ENCODE measurements at places on chromosomes 5 and 9.

- DNase-seq: no peak
Observed at GRCh38 chr5:88656221-88656950, 226.6 kb downstream of the MEF2C start.

DNA sequence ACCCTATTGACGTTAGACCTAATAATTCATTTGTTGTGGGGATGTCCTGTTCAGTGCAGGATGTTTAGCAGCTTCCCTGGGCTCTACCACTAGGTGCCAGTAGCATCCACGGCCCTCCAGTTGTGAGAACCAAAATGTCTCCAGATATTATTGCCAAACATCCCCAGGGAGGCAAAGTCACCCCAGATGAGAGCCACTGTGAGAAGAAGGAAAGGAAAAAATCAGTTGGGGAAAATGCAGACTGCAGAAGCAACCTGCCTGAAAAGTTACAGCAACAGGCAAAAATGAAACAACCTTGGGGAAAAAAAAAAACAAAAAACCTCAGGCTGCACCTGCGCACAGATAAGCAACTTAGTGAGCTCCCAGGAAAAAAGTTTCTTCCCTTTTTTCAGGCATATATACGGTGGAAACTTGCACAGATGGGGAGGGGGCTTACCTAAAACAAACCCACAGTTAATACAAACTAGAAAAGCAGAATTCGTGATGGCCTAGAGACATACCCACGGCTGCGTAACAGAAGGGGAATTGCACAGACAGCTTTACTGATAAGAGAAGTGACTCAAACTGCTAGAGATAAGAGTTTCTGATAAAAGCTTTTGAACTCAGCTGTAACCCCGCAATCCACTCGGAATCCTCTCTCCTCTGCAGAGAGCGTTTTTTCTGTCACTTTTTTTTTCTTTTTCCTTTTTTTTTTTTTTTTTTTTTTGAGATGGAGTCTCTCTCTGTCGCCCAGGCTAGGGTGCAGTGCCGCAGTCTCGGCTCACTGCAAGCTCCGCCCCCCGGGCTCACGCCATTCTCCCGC lies 29.8 kb upstream of the FBP1 start:
- DNase-seq: peak; percentile 81

DNA sequence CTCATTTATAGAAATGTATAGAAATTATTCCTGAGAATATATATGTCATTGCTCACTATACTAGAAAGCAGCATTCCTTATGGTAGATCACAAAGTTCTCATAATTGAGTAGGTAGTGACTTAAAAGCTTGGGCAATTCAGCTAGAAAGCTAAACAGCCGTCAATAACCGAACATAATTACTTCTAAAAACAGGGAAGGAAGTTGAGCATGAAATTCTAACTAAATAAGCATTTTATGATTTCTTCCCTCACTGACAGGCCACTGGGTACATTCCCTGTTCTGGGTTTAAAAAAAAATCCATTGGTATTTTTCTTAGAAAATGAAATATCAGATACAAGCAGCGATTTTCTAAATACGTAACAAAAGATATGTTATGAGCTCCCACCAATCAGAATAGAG lies 91.1 kb upstream of the DAB2 start:
- DNase-seq: no peak

- DNase-seq: peak; percentile 47
Observed at GRCh38 chr5:135426102-135427082, 20.8 kb downstream of the DCANP1 start.

- DNase-seq: peak; percentile 64
Observed at GRCh38 chr9:112348257-112349007, 15.0 kb upstream of the PTBP3 start.

DNA sequence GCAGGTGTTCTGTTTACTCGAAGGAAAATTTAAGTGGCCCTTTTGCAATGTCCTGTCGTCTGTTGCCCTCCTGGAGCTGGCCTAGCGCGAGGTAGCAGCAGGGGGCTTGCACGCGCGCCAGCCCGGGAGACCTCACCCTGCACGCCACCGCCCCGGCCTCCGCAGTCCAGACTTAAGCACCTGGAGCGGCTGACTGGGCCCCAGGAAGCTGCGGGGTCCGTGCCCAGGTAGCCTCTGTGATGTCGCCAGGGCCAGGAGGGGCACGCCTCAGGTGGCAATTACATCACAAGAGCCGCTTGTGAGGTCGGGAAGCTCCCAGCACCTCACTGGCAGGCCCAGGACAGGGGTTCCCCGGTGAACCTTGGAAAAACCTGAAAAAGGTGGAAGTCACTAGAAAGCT lies at the start of gene SAXO1:
Gene SAXO1 (minus strand): TSS at position 195 of the 400 bp plus-strand sequence. CDS start 301 bp downstream, outside the sequence.
- no peak for DNase-seq

DNA sequence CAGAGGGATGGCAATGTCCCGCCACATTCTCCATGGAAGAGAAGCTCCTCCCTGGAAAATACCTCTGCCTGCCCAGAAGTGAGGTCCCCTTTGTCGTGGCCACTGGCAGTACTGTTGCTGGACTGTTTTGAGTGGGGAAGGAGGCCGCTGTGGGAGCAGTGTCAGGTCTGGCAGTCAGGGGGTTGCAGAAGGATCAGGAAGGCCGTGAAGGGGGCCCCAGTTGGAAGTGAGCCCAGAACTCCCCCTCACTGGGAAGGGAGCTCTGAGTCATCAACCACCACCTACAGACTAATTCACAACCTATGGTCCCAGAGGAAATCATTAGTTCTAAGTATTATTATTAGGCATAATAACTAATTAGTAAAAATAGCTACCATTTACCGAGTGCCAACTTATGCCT lies 200.4 kb downstream of the TTLL11 start:
- no peak for DNase-seq

DNA sequence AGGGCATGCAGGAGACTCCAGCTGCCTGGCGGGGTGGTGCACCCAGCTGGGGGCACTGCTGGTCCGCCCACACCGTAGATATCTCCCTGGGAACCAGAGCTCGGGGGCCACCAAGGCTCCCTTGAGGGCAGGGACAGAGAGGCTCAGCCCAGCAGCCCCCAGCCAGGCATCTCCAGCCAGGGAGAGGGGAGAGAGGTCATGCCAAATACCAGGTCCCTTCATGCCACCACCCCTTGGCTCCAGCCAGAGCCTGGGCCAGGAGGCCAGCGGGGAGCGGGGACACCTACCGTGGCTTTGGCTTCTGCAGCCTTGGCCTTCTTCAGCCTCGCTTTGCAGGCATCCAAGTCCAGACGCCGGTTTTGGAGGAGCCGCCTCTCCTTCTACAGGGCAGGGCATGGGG lies 14.0 kb downstream of the SH3GLB2 start:
- no peak for DNase-seq

GRCh38 chr9:13716601-13717321 lies 437.3 kb upstream of the MPDZ start:
- no peak for DNase-seq

DNA sequence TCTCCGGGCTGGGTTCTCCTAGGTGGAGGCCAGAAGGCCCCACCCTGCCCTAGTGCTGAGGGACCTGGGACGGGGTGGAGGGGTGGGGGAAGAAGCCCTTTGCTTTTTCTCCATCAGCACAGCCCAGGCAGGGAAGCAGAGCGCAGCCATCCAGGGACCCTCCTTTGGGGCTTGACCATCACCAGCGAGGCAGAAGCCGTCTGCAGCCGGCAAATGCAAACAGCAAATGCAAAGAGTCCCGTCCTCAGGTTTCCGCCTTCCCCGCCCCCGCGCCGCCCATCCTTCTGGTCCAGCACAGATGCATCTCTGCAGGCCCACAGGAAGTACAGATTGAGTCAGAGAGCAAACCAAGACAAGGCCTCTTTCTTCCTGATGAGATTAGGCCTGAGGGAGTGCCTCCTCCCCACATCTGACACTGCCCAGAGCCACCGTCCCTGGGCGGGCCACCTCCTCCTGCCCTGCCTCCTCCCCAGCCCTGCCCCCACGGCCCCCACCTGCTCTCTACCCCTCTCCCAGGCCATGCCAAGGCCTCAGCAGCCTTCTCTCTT lies 23.4 kb downstream of the CORO2A start:
- DNase-seq: no peak

DNA sequence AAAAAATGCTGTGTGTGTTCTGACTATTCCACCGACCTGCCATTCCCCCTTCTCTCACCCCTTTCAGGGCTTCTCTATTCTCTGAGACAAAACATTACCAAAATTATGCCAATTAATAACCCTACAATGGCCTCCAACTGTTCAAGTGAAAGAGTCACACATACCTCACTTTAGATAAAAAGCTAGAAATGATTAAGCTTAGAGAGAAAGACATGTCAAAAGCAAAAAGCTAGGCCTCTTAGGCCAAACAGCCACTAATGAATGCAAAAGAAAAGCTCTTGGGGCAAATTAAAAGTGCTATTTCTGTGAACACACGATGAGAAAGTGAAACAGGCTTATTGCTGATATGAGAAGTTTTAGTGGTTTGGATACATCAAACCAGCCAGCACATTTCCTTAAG lies 279.6 kb upstream of the GRAMD2B start:
- DNase-seq: no peak

DNA sequence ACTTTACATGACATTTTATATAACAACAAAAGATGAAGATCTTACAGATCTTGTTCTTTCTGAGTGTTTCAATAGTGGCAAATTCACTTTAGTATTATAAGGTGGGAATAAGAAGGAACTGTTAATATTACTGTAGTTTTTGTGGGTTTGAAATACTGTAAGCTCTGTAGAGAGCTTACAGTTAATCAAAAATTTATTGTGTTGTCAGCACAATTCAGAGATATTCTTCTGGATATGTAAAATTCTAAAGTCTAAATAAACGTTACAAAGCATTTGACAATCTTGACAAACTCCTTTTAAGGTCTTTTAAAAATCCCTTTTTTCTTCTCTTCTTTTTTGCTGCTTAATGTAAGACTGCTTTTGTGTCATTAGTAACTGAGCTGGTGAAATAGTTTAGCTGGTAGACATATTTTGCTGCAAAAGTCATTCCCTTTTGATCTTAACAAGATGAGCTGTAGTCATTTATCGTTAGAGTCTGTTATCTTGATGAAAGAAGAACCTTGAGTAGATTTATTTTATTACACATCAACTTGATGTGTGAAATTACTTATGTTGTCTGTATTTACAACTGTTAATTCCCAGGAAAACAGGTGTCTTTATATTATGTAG lies 186.0 kb downstream of the WDR70 start:
- DNase-seq: no peak

GRCh38 chr5:154220625-154221024 lies 30.1 kb downstream of the GALNT10 start:
- peak; percentile 79 for DNase-seq

DNA sequence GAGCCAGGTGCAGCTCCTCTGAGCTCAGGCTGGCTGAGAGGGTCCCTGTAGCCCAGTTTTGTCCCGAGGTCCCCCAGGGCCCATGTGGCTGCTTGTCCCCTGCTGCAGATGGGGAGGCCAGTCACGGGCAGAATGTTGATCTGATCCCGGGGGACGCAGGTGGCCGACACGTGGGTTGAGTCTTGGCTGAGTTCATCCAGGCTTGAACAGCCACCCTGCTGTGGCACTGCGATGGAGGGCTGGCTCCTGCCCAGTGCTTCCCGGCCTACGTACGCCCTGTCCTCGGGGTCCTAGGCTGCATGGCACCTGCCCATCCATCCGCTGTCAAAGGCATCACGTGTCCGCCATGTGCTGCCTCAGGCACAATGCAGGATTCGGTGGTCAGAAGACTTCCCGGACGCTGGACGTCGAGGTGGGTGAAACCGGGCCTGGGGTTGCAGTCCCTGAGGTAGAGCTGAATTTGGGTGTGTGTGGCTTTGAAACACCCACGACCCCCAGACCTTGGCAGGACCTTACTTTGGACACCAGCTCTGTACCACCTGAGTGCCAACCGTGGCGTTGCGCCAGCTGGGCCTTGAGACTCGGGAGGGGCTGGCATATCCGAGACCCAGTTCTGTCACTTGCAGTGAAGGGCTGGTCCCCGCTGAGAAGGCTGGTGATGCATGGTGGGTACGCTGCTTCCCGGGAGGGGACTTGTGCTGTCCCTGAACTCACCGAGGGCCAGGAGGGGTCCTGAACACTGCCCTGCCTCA lies 22.3 kb downstream of the RXRA start:
- DNase-seq: no peak

DNA sequence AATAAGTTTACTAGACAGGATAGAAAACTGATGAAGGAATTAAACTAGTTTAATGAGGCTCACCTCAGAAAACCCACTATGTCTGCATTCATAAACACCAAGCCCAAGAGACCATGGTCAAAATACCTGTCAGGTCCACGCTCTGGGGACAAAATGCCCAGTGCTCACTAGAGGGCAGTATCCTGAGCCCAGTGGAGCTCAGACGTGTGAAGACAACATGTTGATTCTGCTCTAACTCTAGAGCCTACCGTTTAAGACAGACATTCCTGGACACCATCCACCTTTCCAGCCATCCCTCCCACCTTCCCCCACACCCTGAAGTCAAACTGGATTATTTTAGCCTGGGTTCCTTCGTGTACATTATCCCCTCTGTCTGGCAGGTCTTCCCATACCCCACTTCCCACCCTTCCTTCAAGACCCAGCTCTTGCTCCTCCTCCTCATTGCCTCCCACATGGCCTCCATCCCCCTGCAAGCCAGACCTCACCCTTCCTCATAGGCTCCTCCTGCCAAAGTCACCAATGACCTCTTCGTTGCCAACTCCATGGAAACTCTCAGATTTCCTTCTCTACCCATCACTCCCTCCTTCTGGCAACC lies 142.3 kb upstream of the FSTL4 start:
- peak; percentile 6 for DNase-seq

DNA sequence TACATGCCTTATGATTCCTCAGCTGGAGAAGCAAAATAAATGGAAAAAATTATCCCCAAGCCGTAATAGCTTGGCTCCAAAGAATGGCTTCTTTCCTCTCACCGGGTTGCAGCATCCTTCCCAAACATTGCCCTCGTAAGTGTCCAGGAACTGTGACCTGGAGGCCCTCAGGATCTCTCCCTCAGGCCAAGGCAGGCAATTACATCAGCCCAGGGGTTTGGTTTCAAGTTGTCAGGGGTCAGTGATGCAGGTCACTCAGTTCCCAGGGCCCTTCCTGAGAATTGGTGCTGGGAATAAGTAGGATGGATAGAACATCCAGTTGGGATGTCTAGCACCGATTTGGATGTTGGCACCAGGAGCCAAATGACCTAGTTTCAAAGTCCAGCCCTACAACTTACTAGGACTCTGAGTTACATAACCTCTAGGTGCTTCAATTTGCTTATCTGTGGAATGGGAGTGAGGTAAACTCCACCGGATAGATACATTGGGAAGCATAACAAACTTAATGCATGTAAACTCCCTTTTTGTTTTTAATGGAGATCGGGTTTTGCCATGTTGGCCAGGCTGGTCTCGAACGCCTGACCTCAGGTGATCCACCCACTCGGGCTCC lies 133.5 kb upstream of the DAP start:
- no peak for DNase-seq

DNA sequence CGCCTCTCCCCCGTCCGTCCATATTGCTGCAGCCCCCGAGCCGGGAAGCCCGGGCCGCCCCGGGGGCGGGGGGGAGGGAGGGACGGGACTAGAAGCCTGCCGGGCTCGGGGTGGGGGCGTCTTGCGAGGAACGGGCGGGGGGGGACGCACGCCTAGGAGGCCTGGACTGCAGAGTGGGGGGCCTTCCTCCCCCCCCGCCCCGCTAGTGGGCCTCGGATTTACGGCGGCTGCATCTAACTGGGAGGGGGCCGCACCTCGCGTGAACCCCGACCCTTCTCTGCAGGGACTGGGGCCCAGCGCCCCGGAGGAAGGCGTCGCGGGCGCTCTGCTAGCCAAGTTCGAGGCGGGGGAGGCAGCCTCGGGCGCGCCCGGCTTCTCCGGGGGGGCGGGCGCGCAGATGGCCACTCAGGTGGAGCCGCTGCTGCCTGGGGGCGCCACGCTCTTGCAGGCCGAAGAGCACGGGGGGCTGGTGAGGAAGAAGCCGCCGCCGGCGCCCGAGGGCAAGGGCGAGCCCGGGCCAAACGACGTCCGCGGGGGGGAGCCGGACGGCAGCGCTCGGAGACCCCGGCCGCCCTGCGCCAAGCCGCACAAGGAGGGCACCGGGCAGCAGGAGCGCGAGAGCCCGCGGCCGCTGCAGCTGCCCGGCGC lies at the start of gene LARP1:
Gene LARP1 (plus strand): TSS at position 17 of the 648 bp plus-strand sequence. CDS start 381 bp downstream, at position 398.
- DNase-seq: peak; percentile 31

All from LHCN-M2 (cell line).